NCI-H187 (cell line): ENCODE measurements at places on chromosomes 7 and 10.
A peak's percentile ranks its signal among the peaks of the same experiment; 100 is the strongest.

DNA sequence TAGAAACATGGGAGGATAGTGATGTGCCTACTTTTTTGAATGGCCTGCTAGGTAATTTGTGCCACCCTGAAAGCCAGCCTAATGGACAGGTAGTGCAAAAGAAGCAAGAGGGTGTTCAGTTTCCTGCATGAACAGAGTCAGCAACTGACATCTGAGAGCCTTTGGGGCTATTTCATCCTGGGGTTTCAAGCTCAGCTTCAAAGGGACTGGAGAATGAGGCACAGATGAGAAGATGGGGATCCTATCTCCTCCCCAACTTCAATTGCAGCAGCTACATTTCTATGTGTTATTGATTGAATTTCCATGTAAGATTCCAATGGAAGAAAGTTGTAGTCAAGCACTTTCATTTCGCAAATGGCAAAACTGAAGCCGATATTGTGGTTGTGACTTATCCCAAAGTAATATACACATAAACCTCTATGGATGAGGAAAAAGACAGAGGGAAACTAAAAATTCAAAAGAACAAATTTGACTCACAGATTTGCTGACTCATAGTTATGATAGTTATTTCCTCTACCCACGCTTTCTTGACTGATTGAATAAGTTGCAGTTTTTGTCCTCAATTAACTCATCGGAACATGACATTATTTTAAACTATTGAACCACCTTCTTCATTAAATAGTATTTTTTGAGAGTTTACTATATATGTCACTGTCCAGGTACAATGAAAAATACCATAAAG, 42.6 kb upstream of the NRP1 start:
- DNase-seq, result no peak

- no peak for DNase-seq
These were observed 42.5 kb downstream of the CCDC71L start for GRCh38 chr7:106618480-106618879.

- DNase-seq, result no peak
These were observed 1.5 kb upstream of the JAZF1 start for GRCh38 chr7:28182071-28182471.

GRCh38 chr10:69646185-69647060, 16.4 kb downstream of the FAM241B start:
- DNase-seq, result no peak

GRCh38 chr10:62842983-62843382, 26.8 kb upstream of the EGR2 start:
- no peak for DNase-seq

GRCh38 chr7:21754963-21755362, 190.7 kb downstream of the CDCA7L start:
- DNase-seq, result no peak

GRCh38 chr7:103097041-103097440, 22.1 kb downstream of the ARMC10 start:
- no peak for DNase-seq

DNA sequence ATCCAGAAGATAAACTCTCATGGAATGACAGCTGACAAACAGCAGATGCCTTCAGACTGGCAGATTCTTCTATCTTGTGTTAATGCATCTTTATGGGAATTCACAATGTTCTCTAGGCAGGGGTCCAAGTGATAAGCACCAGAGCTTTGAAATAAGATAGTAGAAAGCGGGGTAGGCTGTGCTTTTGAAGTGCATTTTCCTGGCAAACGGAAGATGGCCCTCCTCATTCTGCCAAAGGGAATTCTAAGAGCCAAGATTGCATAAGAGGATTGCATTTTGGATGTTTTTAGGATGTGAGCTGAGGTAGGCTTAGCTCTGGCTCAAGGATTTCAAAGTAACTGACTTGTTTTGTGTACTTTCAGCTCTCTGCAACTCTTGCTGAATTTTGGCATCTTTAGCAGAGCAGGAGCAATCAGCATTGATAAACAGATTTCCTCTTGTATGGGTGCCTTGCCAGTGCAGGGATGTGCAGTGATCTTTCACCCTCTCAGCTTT, 298.5 kb upstream of the KLF6 start:
- DNase-seq, result no peak

GRCh38 chr7:136131304-136131630, 154.1 kb upstream of the MTPN start:
- DNase-seq, result no peak

DNA sequence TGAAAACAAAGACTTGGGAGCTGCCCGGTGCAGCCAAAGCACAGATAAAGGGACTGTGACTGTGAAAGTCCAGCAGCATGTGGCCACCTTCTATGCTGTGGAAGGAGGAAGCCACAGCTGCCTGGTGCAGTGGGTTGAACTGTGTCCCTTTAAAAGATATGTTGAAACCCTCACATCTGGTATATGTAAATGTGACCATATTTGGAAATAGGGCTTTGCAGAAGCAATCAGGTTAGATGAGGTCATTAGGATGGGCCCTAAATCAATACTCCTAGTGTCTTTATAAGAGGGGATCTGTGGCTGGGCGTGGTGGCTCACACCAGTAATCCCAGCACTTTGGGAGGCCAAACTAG, 136.9 kb downstream of the GLI3 start:
- no peak for DNase-seq

DNA sequence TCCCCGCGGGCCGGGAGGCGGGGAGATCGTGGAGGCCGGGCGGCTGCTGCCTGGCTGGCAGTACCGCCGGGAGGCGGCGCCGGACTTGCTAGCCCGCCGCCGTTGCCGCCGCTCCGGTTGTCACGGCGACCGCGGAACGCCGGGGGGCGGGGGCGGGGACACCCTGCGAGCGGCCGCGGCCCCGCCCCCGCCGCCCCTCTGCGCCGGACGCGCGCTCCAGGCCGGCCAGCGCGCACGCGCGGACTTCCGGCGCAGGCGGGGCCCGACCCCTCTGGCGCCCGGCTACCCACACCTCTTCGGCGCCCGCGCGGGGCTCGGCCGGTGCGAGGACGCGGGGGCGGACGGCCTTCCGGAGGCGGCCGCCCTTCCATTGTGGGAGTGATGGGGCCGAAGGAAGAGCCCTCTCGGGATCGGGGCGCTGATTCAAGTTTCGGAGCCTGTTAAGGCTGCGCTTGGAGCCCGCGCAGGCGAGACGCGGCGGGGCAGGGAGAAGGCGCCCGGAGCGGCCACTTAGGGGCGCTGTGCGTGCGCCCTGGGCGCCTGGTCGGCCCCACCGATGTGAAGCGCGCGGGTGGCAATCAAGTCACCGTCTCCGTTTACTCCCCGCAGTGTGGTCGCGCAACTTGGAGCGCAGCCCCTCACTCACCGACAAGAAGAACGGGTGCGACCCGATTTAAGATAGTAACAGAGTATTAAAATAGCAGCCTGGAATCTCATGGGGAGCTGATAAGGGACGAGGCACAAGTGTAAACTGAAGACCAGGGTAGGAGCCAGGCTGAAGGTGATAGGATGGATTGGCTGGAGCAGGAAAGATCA, 449 bp upstream of the DPY19L1 start:
- DNase-seq, result peak; percentile 78

GRCh38 chr10:100327007-100327717, 2.9 kb downstream of the PKD2L1 start:
- no peak for DNase-seq

DNA sequence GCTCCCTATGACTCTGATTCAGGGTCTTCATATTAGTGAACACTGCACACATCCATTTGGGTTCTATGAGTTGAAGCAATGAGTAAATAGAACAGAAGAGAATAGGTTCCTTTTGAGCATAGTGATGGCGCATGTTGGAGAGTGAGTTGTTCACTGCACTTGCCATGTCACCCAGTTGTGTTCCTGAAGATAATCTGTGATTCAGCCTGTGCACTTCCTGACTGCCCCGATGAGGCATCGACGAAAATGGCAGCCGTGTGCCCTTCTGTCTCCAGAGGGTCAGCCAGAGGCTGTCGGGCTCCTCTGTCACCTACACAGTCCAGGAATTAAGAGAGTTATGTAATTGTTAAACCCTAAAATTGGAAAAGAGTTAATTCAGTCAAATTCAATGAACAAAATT, 94.7 kb downstream of the GALNT11 start:
- no peak for DNase-seq

DNA sequence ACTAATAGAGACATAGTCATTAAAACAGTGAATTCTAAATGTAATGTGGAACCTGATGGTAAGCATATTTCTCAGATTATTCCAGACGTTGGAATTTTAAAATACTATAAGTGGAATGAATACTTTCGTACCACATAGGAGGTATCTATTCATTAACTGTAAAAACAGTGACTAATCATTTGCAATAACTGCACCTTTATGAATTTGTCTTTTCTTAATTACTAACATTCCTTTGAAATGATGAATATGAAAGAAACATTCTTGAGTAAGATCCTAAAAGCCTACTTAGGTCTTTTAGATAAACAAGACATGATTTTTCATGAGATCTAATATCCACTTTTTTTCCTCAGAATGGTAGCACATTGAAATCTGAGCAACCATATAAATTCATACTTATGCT, 549.0 kb upstream of the LRRN3 start:
- DNase-seq, result no peak

GRCh38 chr7:152074673-152075072, 49.2 kb downstream of the GALNT11 start:
- DNase-seq, result no peak

GRCh38 chr10:79002336-79002735, 66.4 kb upstream of the ZMIZ1 start:
- no peak for DNase-seq

GRCh38 chr10:83965473-83965872, 173.8 kb upstream of the GHITM start:
- DNase-seq, result no peak

GRCh38 chr10:30125496-30125895, 66.1 kb upstream of the JCAD start:
- no peak for DNase-seq

DNA sequence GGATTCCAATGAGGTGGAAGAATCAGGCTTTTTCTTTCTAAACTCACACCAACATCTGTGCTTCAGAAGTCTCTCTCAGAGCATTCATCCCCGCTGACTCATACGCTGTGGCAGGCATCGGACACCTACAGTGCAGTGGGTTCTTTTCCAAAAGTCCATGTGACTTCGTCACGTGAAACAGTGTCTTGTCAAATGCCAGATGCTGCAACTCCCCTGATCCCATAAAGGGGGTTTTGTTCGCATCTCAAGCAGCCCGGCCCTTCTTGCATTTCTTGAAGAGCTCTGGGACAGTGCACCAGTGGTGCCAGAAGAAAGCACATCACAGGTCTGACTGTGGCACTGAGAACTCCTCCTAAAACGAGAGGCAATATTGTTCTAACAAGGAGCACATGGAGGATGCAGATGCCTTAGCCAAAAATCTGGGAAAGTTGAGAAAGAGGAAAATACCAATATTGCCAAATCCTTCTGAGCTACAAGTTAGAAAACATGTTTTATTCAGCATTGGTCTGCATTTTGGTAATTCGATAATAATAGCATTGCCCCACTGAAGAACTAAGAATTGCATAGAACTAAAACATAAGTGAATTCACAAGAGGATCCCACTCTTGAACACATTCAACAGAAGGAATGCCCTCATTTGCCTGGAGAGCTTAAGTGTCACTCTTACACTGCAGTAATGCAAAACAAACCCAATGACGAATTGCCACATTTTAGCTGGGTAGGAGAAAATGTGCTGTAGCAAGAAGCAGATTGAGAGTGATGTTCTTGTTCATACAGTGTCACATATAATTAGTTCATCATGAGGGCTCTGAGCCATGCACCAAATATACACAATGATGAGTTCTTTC, 204.4 kb downstream of the CXCL12 start:
- no peak for DNase-seq

DNA sequence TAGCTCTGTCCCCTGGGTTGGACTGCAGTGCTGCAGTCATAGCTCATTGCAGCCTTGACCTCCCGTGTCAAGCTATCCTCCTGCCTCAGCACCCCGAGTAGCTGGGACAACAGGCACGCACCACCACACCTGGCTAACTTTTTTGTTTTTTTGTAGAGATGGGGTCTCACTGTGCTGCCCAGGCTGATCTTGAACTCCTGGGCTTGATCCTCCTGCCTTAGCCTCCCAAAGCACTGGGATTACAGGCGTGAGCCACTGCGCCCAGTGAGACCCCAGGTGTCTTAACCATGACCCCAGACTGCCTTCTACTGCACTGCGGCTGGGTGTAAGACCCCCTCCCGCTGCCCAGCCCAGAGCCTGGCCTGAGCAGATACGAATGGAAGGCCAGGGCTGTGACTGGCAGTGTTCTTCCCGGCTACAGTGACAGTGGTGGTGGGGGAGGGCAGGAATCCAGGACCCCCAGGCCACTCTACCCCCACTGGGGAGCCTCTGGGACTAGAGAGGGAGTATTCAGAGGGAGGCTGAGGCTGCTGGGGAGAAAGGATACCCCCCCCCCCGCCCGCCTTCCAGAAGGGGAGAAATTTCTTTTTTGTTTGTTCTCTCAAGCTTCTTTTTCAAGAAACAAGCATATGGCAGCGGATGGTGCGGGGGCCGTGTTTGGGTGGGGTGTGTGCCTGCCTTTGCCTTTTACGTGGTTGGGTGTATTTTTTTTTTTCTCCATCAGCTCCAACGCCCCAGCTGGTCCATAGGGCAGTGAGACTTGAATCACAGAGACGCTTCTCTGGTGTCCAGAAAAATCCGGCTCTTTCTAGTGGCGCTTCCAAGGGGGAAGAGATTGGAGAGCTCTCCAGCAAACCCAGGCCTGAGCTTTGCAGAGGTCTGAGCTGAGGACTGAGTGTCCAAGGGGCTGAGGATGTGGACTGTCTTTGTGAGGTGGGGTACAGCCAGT, 36.6 kb downstream of the GTF2IRD1 start:
- DNase-seq, result no peak

GRCh38 chr7:132400561-132401142, 175.6 kb downstream of the PLXNA4 start:
- no peak for DNase-seq

DNA sequence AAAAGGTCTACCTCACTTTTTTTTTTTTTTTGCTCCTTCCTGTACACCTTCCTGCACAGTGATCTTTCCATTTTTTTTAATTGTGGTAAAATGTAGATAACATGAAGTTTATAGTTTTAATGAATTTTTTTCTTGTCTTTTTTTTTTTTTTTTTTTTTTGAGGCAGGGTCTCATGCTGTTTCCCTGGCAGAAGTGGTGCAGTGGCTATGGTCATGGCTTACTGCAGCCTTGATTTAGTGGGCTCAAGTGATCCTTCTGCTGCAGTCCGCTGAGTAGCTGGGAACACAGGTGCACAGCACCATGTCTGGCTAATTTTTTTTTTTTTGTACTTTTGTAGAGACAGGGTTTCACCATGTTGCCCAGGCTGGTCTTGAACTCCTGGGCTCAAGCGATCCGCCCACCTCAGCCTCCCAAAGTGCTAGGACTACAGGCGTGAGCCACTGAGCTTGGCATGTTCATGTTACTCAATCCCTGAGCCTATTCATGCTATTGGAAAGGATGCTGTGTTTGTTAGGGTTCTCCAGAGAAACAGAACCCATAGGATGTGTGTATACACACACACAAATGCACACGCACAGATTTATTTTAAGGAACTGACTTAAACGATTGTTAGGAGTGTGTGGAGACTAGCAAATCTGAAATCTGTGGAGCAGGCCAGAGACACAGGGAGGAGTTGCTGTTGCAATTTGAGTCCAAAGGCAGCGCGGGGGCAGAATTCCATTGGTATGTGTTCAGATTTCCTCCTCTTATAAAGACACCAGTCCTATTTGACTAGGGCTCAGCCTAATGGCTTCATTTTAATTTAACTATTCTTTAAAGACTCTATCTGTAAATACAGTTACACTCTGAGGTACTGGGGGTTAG, 29.1 kb downstream of the GALNT11 start:
- DNase-seq, result no peak

- DNase-seq, result no peak
These were observed 82.3 kb downstream of the UNCX start for GRCh38 chr7:1314908-1315450.
